ENCODE measurements at places on chromosomes 3 and 15.

GRCh38 chr15:52137432-52138357, 25.1 kb upstream of the BCL2L10 start:
- no peak for DNase-seq

DNA sequence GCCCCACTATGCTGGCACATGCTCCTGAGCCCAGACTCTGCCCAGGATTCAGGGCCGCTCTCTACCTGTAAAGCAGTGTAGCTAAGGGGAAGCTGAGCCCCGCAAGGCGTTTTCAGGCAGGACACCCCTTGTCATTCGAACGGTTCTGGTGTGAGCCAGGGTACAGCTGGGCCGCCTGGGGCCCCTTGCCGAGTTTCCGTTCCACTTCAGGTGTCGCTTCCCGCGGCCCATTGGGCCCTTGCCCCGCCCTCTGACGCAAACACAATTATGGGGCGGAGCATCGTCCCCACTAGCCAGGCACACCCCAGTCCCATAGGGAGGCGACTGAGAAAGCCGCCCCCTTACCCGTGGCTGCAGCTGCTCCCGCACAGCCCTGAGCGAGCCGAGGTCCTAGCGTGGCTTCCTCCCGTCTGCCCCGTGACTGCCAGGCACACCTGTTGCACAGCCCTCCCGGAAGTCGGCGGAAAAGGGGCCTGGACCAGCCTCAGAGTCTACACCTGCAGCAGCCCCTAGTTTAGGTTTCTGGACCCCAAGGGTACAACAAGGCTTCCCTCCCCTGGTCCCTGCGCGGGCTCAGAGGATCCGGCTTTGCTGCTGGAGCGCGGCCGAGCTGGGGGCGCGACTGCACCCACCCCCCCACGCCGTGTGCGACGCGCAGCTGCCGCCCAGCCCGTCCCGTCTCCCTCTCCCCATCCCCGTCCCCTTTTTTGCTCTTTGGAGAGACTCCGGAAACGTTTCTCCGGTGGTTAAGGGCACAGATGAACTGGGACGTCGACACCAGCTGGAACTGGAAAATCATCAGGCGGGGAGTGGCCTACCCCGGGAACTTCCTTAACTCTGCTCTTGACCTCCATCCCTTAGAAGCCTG, at the start of gene PLSCR2:
PLSCR2 (minus strand) TSS at position 412 of the 868 bp plus-strand sequence. CDS start 9,657 bp downstream, outside the sequence.
- DNase-seq, result peak; percentile 30

DNA sequence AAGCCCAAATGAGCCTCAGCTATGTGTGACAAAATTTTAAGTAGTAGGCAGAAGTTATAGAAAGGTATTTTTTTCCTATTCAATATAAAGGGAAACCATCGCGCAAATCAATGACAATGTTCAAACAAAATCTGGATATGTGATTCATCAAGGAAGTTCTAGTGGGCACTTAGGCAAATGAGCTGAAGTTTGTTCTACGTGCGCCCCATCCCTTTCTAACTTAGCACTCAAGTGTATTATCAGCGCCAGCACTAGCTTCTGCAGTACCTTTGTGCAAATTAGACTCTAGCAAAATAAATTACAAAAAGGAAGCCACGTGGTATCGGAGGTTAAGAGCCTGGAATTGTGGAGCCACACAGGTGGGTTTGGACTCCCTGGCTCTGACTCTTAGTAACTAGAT, 91.1 kb downstream of the TBL1XR1 start:
- no peak for DNase-seq

DNA sequence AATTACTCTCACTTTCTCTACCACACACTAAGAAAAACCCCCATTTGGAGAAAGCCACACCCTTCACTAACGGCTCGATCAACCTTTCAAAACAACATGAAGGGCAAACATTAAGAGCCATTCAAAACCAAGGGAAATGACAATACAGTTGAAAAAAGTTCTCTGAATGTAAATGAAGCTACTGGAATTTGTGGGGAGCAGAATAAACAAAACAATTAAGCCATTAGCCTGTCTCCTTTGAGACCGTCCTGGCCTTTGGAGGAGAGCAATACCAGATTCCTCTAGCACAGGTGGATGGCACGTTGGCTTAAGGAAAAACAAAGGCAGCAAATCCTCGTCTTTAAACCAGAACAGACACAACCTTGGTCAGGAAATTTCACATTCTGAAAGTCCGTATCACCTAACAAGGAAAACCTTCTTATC, 18.7 kb downstream of the MYO1E start:
- DNase-seq, result no peak

DNA sequence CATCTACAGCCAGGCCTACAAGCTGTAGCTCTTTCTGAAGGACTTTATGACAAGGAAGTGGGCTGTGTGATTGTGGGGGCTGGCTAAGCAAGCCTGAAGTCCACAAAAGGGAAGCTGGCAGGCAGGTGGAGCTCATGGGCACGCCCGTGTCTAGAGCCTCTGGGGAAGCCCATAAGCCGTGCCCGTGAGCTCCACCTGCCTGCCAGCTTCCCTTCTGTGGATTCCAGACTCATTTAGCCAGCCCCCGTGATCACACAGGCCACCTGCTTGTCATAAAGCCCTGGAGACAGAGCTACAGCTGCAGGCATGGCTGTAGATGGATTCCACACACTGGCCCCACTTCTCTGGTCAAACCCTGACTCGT, 15.2 kb downstream of the EFCC1 start:
- DNase-seq, result peak; percentile 59

GRCh38 chr3:177574222-177574856, 377.1 kb upstream of the TBL1XR1 start:
- DNase-seq, result no peak

- no peak for DNase-seq
Measured at GRCh38 chr15:88431441-88431840, 35.7 kb downstream of the MRPL46 start.

- DNase-seq, result no peak
Measured at GRCh38 chr15:56631765-56632164, 101.5 kb downstream of the ZNF280D start.

- no peak for DNase-seq
Measured at GRCh38 chr3:9690451-9691450, 12.9 kb upstream of the CPNE9 start.

GRCh38 chr3:47377186-47377585, 3.6 kb upstream of the PTPN23 start:
- no peak for DNase-seq

DNA sequence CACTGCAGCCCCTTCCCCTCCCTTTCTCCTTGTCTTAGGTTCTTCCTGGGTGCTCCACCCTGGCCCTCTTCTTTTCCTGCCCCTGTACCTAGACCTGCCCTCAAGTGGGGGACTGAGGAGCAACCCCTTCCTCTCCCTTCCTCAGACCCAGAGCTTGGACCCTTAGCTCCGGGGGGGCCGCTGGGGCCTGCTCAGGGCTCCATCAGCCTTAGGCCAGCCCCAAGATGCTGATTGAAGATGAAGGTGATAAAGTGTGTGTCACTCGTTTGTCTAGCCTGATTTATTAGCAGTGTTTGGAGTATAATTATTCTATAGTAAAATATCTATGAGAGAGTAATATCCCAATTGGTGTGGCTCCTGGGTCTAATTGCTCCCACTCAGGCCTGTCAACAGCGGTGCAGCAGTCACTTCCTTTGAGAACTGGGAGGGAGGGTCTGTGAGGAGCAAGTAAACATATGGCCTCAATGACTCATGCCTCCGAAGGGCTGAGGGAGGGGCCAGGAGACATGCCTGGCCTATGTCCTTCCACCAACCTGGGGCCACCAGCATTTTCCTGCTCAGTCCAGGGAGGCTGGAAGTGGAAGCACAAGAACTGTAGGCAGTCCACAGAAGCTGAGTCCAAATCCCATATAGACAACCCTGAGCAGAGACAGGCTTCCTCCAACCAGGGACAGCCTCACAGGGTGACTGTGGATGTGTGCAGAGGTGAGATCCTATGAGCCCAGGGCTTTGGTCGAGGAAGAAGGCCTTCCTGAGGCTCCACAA, 123.2 kb downstream of the DNAJB8 start:
- no peak for DNase-seq

- no peak for DNase-seq
Measured at GRCh38 chr15:79167776-79168175, 77.2 kb upstream of the RASGRF1 start.

GRCh38 chr15:39312984-39313383, 267.9 kb upstream of the THBS1 start:
- DNase-seq, result peak; percentile 31

GRCh38 chr15:64665179-64665578, 110.2 kb downstream of the RBPMS2 start:
- DNase-seq, result no peak

GRCh38 chr3:145522179-145522578, 638.8 kb downstream of the PLOD2 start:
- no peak for DNase-seq

- no peak for DNase-seq
Measured at GRCh38 chr3:171803044-171803443, 7.2 kb downstream of the PLD1 start.

DNA sequence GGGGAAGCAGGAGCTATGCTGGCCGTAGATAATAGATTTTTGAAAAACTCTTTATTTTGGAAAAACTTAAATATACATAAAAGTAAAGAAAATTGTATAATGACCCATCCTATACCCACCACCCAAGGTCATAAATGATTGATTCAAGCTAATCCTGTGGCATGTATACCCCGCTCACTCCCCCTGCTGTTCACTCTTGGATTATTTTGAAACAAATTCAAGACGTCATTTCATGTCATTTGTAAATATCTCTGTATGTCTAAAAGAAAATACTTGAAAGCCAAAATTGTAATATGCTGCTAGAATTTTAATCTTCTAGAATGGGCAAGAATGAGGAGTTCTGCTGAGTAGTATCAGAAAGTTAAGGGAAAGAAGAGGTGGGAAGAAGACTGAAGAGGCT, 241.7 kb downstream of the FEZF2 start:
- DNase-seq, result peak; percentile 43

DNA sequence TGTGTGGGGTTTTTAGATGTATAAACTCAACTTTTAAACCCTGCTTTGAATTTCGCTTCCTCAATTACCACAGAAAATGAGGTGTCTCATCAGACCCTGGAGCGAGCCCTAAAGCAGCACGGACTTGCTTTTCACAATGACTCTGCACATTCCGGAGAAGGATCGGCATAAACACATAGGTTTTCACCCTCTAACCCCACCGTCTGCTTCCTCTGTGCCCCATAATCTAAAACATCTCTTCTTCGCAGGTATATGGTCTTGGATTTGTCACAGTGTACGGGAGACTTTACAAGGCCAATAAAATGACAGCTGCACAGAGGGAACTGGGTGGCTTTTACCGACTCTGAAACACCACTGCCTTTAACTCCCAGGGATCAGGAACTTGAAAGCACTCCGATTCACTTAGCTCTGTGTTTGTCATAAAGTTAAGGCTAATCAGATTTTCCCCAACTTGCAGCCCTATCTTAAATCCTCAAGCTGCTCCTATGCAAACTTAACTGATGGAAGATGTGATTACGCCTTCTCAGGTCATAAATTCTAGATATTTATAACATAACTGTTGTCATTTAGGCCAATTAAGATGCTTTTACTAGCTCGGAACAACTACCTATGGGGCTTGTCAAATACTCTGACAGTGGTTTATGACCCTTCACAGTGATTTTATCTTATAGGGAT, 133.4 kb upstream of the WNT5A start:
- DNase-seq, result no peak

- no peak for DNase-seq
Measured at GRCh38 chr15:76667943-76668715, 237.0 kb downstream of the SCAPER start.

DNA sequence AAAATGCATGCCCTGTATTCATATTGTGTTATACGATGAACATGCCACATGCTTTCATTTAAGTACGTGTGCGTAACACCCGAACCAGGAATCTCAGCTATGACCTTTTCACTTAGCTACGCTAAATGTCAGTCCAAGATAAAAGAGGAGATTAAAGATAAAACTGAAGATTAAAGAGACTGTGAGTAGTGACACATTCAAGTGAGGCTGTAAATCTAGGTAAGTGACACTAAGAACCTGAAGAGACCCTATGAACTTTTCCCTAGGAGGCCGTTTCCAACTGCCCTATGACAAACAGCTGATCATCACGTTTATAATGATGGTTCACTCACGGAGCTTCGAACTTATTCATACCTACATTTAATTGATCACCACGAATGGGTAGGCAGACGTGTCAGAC, 32.2 kb downstream of the TFRC start:
- DNase-seq, result no peak

DNA sequence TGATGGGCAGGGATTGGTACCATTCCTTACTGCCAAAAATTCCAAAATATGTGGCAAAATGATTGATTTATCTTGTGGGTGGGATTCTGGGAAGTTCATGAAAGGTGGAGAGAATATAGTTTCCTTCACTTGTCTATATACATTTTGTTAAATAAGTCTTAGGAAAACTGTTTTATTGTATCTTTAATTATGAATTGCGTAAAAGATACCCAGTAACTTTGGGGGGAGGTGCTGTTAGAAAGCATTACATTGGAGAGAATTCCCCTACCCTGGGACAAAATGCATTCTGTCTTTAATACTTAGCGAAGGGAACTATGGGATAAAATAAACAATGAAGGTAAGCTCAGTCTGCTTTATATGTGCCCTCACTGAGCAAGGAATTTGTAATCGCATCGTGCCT, 4.6 kb downstream of the SETD5 start:
- no peak for DNase-seq

DNA sequence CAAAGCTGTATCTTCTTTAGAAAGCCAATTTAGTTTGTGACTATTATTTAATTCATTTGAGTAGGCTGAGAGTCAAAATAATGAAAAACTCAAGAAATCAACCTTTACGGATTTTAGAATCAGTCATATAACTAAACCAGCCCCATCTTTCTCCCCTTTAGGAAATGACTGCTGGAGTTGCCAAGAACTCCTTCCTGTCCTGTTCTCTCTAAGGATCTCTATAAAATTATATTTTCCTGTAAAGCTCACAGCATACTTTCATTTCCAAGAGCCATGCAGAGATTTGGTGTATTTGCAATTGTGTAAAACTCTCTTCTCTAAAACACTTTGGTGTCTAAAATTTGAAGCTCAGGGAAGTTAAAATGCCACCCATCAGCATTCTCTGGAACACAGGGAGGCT, 323.4 kb upstream of the GBE1 start:
- no peak for DNase-seq

DNA sequence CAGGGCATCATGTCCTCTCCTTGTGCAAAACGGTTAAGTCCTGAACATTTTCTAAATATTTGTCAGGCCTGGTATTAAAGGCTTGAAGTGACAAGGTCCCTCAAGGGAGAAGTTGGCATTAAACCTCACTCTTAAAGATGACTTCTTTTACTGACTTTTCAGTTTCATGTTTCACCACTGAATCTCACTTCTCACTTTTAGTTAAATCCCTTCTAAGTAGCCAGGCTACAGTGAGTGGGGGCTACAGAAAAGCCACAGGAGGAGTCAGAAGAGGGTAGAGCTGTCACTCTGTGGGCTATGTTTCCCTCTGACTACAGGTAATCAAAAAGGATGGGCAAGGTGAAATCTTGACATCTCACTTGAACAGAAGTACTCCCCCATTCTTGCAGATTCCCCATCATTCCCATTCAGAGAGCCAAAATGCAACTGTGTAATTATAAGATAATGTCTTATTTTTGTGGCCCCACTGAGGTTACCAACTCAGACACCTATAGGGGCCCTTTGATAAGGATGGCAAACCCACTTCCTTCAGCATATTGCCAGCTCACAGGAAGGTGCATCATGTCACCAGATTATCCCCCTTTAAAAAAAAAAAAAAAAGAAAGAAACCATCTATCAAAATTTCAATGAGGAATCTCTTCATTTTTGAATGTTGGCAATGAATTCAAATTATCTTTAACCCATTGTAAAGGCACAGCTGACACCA, 790.1 kb upstream of the CFAP20DC start:
- no peak for DNase-seq

All from D341Med (cell line).